Chondrocyte (in vitro differentiated cells): ENCODE measurements at places on chromosomes 4 and X.

- no peaks in the 10 kb centered on the region for H3K4me1 ChIP-seq
- no peaks in the 10 kb centered on the region for H3K27me3 ChIP-seq
- no peak overlapping the region for H3K27ac ChIP-seq
- DNase-seq = no peak
- H3K4me3 ChIP-seq = no peak overlapping the region
Observed at GRCh38 chr4:31325300-31325699, 605.1 kb downstream of the PCDH7 start.

- H3K27me3 ChIP-seq = no peaks in the 10 kb centered on the region
- peaks cover 30% of the 10 kb centered on the region for H3K4me1 ChIP-seq
- no peak for DNase-seq
- peak overlapping the region; percentile 87 for H3K27ac ChIP-seq
- H3K4me3 ChIP-seq = no peak overlapping the region
- no peaks in the 10 kb centered on the region for H3K36me3 ChIP-seq
Observed at GRCh38 chr4:110165382-110166286, 32.8 kb downstream of the ELOVL6 start.

- peaks cover 4% of the 10 kb centered on the region for H3K27me3 ChIP-seq
- no peak overlapping the region for H3K4me3 ChIP-seq
- no peaks in the 10 kb centered on the region for H3K36me3 ChIP-seq
- H3K4me1 ChIP-seq = no peaks in the 10 kb centered on the region
- no peak for DNase-seq
Observed at GRCh38 chr4:179858221-179858620, 2385.0 kb upstream of the TENM3 start.

DNA sequence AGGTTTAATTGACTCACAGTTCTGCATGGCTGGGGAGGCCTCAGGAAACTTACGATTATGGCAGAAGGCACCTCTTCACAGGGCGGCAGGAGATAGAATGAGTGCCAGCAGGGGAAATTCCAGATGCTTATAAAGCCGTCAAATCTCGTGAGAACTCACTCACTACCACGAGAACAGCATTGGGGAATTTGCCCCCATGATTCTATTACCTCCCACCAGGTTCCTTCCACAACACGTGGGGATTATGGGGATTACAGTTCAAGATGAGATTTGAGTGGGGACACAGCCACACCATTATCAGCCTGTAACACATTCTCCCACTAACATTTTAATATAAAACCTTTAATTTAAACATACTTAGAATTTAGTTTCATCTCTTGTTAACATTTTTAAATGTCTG, 144.7 kb upstream of the SMIM10 start:
- no peak for DNase-seq
- no peak overlapping the region for H3K27ac ChIP-seq
- no peak overlapping the region for H3K4me3 ChIP-seq
- H3K27me3 ChIP-seq = no peaks in the 10 kb centered on the region
- no peaks in the 10 kb centered on the region for H3K36me3 ChIP-seq
